ENCODE measurements at places on chromosomes 5 and 9.

- DNase-seq, result no peak
Observed at GRCh38 chr5:38453921-38454320, 102.5 kb downstream of the LIFR start.

- DNase-seq, result no peak
Observed at GRCh38 chr5:133859073-133859472, 109.4 kb downstream of the C5orf15 start.

DNA sequence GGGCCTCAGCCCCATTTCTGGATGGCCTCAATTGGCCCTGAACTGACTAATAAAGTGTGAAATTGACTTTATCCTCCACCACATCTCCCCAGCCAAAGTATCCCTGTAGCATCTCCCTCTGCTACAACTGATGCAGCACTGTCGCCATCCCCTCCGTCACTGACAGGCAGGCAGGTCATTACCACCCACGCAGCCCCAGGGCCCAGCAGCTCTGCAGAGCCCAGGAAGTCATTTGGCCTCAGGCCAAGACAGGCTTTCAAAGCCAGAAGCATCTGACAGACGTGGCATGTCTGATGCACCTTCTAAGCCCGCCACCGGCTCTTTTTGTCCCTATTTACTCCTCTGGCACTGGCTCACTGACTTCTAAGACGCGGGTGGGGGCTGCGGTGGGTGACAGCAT, 65.3 kb downstream of the ARHGEF37 start:
- DNase-seq, result no peak

DNA sequence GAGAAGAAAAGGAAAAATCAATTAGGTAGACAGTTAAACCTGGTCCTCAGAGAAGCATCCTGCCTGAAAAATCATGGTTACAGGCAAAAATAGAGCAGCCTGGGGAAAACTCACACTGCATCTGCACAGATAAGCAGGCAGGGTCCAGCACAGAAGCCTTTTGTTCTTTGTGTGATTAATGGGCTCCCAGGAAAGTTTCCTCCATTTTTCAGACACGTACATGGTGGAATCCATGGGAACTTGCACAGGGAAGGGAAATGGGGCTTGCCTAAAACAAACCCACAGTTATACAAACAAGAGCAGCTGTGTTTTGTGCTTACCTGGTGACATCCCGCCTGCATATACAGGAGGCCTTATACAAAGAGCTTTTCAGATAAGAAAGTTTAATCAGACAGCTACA, 243.9 kb upstream of the ATP10B start:
- DNase-seq, result peak; percentile 28

- no peak for DNase-seq
Observed at GRCh38 chr5:119840175-119840574, 210.8 kb downstream of the FAM170A start.

DNA sequence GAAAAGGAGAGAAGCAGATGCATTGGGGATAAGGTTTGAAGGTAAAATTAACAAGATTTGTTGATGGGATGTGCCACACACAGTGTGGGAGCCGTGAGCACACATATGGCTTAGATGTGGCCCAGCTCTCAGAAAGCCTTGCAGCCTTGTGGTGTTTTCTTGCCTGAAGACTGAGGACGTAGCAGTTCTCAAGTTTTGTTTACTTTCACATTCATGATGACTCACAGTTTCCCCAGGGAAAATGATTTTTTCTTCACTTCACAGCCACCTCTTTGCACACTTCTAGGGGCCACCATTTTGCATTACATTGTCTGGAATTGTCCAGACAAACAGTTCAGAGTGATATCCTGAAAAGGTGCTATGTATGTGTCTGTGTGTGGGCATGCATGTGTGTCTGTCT, 126.2 kb downstream of the BASP1 start:
- DNase-seq, result peak; percentile 14

DNA sequence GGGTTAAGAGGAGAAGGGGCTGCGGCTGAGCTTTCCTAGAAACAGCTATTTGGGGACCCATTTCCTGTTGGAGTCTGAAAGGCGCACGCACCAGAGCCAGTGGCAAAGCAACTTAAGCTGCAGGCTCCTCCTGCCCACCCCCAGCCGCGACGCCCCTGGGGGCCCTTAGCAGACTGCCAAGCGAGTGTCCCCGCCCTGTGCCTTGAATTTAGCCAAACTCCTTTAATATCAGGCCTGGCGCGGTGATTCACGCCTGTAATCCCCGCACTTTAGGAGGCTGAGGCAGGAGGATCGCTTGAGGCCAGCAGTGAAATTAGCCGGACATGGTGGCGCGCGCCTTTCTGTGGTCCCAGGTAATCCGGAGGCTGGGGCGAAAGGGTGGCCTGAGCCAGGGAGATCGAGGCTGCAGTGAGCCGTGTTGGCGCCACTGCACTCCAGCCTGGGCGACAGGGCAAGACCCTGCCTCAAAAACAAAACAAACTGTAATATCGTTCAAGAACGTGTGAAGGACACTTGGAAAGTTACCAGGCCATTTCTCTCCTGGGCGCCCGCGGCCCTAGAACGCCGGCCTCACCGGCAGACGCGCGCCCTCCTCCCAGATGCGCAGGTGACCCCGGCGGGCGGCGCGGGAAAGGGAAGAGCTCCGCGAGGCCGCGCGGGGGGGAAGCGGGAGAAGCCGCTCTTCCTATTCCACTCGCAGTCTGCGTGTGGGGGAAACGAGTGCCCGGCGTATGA, 1.0 kb upstream of the F2R start:
- DNase-seq, result no peak

GRCh38 chr9:116635908-116636307, 51.2 kb upstream of the TRIM32 start:
- no peak for DNase-seq

- DNase-seq, result no peak
Observed at GRCh38 chr5:178751286-178751685, 20.8 kb upstream of the ZNF354A start.

DNA sequence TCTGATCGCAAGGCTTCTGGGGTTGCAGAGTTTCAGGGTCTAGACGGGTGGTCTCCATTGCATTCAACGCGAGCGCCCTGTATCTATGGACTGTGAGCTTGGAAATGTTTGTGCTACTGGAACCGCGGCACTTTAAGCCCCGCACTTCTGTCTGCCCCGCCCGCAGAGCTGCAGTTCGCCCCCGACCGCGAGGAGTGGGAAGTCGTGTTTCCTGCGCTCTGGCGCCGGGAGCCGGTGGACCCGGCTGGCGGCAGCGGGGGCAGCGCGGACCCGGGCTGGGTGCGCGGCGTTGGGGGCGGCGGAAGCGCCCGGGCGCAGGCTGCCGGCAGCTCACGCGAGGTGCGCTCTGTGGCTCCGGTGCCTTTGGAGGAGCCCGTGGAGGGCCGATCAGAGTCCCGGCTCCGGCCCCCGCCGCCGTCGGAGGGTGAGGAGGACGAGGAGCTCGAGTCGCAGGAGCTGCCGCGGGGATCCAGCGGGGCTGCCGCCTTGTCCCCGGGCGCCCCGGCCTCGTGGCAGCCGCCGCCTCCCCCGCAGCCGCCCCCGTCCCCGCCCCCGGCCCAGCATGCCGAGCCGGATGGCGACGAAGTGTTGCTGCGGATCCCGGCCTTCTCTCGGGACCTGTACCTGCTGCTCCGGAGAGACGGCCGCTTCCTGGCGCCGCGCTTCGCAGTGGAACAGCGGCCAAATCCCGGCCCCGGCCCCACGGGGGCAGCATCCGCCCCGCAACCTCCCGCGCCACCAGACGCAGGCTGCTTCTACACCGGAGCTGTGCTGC, 1.0 kb downstream of the ADAMTS19 start:
- DNase-seq, result peak; percentile 90

GRCh38 chr5:178469975-178470759, 120.0 kb downstream of the COL23A1 start:
- DNase-seq, result no peak

DNA sequence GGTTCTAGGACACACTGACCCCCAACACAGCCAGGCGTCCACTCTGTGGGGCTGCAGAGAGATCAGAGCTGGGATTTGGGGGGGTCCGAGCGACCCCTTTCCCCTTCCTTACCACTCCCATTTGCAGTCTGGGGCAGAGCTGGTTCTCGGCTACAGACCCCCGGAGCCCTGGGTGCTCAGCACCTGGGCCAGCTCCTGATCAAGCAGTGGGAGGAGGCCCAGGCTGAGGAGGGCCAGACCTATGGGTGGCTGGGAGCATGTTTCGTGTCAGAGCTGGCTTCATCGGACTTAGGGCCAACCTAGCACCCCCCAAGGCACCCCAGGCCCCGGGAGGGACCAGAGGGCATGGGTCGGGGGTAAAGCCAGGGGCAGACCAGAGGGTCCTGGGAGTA, 7.6 kb downstream of the GRIN1 start:
- no peak for DNase-seq

GRCh38 chr9:82726424-82727276, 336.3 kb downstream of the RASEF start:
- DNase-seq, result no peak

GRCh38 chr9:137017791-137018497, 10.1 kb downstream of the ABCA2 start:
- DNase-seq, result no peak

- DNase-seq, result no peak
Observed at GRCh38 chr5:172063463-172064235, 57.2 kb upstream of the FBXW11 start.

- DNase-seq, result no peak
Observed at GRCh38 chr5:40384782-40385390, 294.8 kb upstream of the PTGER4 start.

- peak; percentile 91 for DNase-seq
Observed at GRCh38 chr5:139439013-139439903, at the start of gene DNAJC18. Gene DNAJC18 (minus strand): TSS chr5:139439525. CDS start chr5:139439445, 80 bp downstream.

GRCh38 chr5:138705007-138705406, 48.2 kb upstream of the CTNNA1 start:
- DNase-seq, result no peak

DNA sequence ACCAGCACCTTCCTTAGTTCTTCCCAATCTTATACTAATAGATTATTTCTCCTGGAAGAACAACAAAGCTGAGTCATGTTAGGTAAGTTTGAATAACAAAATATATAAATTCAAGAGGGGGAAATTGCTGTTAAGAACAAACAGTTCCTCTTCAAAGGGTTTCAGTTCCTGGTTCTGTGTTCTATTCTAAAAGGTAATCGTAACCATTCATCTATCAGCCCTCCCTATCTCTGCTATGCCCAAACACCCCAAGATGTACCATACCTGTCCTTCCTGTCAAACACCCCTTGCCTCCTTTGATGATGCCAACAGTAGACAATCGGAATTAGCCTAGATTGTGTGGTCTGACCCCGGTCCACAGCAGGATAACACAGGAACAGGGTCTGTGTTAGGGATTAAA, 4.2 kb upstream of the RNF180 start:
- DNase-seq, result no peak

DNA sequence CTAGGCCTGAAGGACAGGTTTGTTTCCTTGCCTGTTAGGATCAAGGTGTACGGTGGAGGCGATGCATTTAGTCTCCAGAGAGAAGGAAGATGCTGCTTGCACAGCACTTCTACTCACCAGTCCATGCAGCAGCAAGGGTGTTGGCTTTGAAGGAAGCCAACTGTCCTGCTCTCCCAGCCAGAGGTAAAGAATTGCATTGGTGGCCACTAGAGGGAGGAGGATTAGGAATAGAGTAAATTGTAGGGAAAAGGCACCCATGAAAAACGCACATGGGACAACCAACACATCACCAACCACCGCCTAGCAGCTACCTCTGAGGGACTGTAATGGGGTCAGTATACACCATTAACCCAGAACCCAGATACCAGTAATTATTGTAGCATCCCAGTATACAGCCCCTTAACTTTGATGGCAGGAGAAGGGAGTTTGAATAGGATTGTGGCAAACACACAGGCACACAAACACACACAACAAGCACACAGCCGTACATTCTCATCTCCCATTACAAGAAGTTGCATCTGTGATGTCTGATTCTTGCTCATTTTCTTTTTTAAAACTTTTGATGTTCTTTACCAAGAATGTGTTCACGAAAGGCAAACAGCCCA, 267.7 kb downstream of the ADAMTS6 start:
- DNase-seq, result peak; percentile 50

DNA sequence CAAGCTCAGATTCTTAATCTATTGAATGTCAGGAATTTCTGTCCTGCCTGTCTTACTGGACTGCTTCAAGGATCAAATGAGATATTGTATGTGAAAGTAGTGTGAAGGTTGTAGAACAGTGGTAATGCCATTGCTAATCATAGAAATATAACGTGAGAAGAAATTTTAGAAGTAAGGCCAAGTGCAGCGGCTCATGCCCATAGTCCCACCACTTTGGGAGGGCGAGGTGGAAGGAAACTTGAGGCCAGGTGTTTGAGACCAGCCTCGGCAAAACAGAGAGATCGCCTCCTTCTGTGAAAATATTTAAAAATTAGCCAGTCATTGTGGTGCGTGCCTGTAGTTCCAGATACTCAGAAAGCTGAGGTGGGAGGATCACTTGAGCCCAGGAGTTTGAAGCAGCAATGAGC, 5.1 kb upstream of the HSPA5 start:
- no peak for DNase-seq

GRCh38 chr5:119524485-119524884, 72.2 kb downstream of the HSD17B4 start:
- no peak for DNase-seq

GRCh38 chr9:80222466-80223169, 650.9 kb downstream of the TLE4 start:
- DNase-seq, result no peak

DNA sequence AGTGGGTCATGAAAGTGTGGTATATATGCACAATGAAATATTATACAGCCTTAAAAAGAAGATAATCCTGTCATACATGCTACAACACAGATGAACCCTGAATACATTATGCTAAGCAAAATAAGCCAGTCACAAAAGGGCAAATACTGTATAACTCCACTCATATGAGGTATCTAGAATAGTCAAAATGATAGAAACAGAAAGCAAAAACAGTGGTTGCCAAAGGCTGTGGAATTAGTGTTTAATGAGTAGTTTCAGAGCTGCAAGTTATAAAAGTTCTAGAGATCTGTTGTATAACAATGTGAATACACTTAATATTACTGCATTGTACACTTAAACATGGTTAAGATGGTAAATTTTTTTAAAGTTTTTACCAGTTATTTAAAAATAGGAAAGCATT, 135.0 kb downstream of the OXCT1 start:
- DNase-seq, result no peak

GRCh38 chr9:85941966-85942912, 1.3 kb downstream of the NAA35 start:
- no peak for DNase-seq

GRCh38 chr5:41143131-41143901, 70.0 kb downstream of the C6 start:
- no peak for DNase-seq

- no peak for DNase-seq
Observed at GRCh38 chr5:95524423-95524822, 30.4 kb downstream of the SKIC3 start.

DNA sequence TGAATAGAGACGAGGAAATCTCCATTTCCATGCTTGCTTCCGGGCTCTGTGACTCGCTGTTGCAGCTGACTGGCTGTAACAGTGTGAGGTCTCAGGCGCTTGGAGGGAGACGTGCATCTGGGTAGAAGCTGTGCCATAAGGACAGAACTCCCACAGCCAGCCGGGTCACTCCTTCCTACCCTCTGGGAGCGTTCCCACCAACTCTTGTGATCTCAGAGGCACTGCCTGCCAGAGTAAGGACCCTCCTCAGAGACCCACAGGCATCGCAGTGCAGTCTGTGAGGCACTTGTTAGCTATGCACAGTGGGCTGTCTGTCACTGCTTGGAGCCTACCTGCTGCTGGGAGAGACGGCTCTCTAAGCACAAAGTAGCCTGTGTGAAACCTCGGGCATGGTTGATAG, 203.4 kb upstream of the SEMA6A start:
- DNase-seq, result no peak
